Myocyte (in vitro differentiated cells): ENCODE measurements at places on chromosomes 11 and 22. TPM values are rescaled to one million over a fixed set of nuclear protein-coding genes. Genes with fewer than 3 reads are reported as not detected.
A peak's percentile ranks its signal among the peaks of the same experiment; 100 is the strongest.

- DNase-seq = peak; percentile 26
Measured at GRCh38 chr11:123235117-123235655, 40.1 kb upstream of the CLMP start.

DNA sequence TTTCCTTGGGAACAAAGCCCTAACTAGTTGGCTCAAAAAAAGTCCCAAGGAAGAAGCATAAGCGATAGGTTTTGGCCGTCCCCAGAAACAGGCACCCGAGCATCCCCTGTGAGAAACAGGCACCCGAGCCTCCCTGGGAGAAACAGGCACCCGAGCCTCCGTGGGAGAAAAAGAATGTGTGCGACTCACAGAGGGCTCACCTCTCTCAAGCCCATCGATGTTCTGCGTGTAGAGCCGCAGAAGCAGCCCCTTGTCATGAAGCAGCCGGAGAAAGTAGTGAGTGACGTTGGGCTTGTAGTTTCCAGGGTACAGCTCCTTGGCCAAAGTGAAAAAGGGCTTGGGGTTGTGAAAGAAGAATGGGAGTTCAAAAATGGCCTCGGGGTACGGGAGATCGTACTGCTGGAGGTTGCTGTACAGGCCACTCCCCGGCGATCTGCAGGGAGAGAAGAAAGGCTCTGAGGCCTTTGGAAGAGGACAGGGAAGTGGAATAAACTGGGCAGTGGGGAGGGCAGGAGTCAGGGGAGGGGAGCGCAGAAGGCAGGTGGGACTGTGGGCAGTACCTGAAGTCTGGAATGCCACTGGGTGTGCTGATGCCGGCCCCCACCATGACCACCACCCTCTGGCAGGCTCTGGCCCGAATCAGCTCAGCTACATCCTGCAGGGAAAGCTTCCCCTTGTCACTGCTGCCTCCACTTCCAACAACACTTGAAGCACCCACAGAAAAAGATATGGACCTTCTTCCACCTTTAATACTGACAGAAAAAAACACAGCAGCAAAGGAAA, 3.2 kb downstream of the SIRT3 start:
- no peak for DNase-seq

GRCh38 chr11:10205928-10206327, 88.1 kb downstream of the SBF2 start:
- DNase-seq = peak; percentile 26

DNA sequence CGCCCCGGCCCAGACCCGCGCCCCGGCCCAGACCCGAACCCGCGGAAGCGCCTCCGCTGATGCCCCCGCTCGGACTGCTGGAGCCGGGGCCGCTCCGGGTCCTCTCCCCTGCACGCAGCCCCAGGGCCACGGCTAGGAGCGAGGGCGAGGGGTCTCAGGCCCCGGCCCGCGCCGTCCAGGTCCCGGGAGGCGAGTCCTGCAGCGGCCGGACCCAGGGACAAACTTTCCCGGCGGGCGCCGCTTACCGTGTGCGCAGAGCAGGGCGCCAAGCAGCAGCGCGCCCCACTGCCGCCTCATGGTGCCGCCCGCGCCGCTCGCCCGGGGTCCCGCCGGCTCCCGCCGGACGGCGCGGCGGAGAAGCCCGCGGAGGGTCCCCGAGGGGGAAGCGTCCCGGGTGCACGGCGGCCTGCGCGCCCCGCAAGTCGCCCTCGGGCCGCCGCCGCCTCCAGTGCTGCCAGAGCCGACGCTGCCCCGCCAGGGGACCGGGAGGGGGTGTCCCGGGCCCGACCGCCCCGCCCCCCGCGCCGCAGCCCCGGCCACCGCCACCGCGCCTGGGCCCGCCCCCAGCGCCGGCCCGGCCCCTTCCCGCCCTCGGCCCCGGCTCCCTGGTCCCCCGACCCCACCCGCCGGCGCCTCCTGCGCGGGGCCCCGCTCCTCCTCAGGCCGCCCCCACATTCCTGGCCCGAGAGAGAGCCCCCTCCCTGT, at the start of gene LRP4:
Gene LRP4 (minus strand): TSS at position 468 of the 705 bp plus-strand sequence. CDS start 171 bp downstream, at position 297.
- DNase-seq = peak; percentile 43

DNA sequence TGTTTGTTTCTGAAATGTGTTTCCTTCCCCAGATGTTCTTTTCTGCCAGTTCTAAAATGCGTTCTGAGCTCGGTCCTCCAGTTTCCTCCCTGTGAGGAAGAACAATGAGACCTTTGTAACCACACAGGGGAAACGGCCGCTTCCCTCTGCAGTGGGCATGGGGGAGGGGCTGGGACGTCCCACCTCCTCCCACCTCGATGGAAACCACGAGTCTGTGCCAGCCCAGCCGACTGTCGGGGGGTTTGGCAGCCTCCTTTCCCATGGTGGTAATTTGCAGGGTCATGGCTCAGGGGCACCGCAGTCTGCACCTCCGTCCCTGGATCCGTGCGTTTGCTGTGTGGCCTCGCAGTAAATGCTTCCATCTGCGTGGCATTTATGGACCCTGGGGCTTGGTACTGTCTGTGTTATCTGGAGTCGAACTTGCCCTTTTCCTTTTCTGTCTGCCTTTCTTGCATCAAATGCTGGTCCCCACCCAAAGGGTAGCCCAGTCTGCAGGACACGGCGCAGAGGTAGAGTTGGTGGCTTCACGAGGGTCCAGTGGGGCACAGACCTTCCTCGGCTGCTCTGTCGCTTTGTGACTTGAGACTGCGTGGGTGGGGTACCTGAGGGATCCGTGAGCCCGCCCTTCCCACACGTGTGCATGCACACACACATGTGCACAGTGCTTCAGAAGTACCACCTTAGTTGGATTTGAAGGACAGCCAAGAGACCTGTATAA, 16.1 kb downstream of the LRP5 start:
- DNase-seq = no peak

GRCh38 chr22:30017375-30018223, 62.7 kb upstream of the HORMAD2 start:
- DNase-seq = no peak

- DNase-seq = no peak
Measured at GRCh38 chr11:86106916-86107315, 38.0 kb upstream of the PICALM start.

DNA sequence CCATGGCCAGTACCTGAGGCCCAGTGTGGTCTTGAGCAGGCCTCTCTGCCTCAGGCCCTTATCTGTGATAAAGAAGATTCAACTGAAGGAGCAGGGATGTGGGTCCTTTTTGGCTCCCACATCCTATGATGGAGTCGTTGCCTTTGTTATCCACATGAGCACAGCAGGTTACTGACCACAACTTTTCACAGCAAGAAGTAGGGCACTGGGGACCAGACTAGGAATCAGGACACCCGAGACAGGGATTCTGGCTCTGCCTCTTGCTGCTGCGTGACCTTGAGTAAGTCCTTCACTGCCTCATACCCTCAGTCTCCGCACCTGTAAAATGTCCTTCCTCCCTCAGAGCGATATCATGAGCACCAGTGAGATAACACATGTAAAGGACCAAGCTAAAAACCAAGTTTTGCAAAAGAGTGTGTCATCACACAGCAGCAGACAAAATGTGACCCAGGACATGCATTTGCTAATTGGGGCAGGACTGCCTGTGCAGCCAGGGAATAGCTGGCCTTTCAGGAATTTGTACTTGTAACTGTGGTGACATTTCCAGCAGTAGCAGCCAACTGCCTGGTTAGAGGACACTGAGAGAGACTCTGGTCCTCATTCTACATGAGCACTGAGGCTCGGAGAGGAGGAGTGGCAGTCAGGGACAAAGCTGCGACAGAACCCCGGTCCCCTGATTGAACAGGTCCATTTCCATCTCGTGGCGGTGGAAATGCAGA, 13.2 kb upstream of the SMIM35 start:
- DNase-seq = no peak

DNA sequence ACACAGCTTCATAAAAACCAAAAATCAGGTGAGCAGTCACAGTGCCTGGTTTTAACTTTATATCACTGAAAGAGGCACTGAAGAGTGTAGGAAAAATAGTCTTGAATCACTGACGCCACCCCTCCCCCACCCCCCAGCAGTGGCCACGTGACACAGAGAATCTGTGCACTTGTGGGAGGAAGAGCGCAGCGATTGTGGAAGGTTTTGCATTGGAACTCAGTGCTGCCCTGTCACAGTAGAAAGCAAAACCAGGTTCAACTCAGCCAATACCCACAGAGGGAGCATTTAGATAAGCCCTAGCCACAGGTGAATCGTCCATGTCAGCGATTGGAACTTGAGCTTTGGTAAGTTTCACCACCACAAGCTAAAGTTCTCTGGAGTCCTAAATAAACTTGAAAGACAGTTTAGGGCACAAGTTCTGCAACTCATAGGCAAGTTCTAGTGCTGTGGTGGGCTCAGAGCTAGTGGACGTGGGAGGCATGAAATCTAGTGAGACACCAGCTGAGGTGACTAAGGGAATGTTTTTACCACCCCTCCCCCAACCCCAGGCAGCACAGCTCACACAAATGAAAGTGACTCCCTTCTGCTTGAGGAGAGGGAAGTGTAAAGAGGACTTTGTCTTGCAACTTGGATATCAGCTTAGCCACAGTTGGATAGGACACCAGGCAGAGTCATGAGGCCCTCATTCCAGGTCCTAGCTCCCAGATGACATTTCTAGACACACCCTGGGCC, 13.3 kb downstream of the OR52B2 start:
- no peak for DNase-seq

GRCh38 chr11:119721129-119722120, 7.6 kb downstream of the NECTIN1 start:
- peak; percentile 88 for DNase-seq

DNA sequence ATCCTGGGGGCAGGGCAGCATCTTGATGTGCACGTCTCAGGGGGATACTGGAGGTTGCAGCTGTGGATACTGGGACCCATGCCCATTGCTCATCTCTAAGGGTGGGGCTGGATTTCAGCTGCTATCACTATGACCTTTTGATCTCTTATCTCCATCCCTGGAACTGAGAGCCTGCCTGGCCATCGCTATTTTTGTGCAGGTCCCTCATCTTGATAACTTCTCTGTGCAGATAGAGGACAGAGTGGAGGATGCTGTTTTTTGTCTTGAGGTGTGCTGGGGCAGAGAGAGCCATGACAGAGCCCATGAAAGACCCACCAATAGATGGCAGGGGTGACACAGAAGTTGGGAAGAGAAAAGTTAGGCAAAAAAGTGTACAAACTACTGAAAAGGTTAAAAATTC, 5.1 kb upstream of the INSC start:
- no peak for DNase-seq

DNA sequence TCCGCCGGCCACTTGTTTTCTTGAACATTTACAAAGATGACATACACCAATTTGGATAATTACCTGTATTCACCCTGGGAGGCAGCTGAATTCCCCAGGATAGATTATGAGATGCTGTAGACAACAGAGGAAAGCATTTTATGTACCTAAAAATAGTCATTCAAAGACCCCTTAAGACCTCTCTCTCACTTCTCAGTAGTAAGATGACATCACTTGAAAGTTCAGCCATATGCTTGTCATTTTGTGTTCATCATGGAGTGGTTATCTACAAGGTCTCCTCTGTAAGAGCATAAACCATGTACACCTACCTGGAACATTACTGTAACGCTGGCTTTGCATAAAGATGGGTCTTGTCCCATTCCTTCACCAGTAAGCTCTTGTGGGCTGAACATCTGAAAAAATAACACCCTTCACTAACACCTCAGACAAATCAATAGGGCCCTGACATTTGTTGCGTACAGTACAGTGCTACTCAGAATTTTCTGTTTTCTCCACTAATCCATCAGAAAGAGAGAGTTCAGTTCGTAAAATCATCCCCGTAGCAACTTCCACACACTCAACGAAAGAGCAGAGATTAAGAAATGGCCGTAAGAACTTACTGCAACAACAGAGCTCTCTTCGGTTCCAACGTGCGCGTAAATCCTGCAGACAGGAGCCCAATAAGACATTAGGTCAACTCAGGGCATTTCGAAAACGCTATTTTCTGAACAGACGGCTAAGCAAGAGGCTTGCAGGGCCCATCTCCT, 15.6 kb upstream of the WDR74 start:
- no peak for DNase-seq

DNA sequence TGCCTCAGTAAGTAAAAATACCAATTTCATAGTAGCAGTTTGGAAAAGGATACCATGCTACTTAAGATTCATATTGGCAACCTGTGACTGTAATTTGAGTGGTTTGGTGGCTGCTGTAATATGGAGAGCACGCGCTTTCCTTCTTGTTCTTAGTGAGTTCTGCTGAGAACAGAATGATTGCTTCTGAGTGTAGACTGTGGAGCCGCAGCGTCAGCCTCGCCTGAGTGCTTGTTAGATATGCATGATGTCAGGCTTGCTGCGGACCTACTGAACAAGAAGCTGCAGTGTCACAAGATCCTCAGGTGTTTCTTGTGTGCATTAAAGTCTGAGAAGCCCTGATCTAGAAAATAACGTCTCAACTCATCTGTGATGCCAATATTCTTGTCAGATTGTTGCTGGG, 143.2 kb downstream of the ARHGAP42 start:
- no peak for DNase-seq

DNA sequence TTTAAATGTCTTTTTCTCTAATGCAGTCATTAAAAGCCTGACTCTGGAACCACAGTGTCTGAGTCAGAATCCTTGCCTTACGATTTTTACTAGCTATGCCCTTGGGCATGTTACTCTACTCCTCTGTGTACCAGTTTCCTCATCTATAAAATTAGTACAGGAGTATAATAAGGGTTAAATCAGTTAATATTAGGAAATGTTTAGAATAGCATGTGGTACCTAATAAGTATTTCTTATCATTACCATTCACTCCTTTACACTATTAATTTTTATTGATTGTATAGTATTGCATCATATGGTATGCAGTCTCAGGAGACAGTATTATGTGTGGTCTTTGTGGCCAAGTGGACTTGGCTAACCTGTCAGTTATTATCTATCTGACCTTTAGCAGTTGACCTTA, 68.2 kb downstream of the METTL15 start:
- no peak for DNase-seq

DNA sequence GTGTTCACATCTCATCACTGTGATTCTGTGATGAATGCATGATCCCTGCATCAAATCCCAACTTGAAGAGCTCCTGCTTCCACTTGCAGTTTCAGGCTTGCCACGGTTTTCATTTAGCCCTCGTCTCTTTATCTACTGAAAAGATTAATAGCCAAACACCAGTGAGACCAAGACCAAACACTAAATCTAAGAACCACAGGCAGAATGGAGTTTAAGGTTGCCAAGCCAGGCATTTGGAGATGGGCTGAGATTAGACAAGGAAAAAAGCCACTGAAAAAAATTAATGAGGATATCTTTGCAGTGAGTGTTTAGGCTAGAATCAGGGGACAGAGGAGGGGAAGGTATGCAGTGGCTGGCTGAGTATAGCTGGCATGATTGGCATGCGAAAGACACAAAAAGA, 227.2 kb upstream of the BLID start:
- no peak for DNase-seq

GRCh38 chr11:44065161-44065661, 859 bp upstream of the ACCS start:
- no peak for DNase-seq

DNA sequence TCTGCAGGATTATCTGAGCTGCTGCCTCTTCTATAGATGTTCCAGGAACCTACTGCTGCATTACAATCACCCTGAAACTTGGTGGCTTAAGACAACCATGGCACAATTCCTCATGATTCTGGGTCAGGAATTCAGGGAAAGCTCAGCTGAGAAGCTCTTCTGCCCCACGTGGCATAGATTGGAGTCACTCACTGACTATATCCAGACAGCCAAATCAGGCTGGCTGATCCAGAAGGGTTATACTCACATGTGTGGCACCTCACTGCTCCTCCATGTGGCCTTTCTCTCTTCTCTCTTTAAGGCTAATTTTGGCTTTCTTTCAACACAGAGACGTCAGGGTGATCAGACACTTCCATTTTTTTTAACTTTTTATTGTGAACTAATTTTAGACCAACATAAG, 125.5 kb downstream of the BBOX1 start:
- DNase-seq = no peak

OR8D4 gene
- not detected in 2 replicates for total RNA-seq

OR10G7 gene
- total RNA-seq = not detected in 2 replicates

KRTAP5-1 gene
- not detected in 2 replicates for total RNA-seq

NAALAD2 gene
- 0.16 TPM in 1 of 2 replicates, not detected in the other for total RNA-seq

RFPL3 gene
- total RNA-seq = not detected in 2 replicates
